ENCODE measurements at places on chromosomes 11 and 22.

GRCh38 chr11:134762248-134763029, 350.4 kb upstream of the B3GAT1 start:
- DNase-seq, result no peak

GRCh38 chr22:32341122-32341740, 16.4 kb upstream of the RFPL3 start:
- no peak for DNase-seq

GRCh38 chr11:88697139-88697538, 359.6 kb upstream of the CTSC start:
- no peak for DNase-seq

- DNase-seq, result peak; percentile 53
Observed at GRCh38 chr22:26398741-26399153, 30.3 kb upstream of the ASPHD2 start.

GRCh38 chr11:17642370-17642769, 77.0 kb upstream of the MYOD1 start:
- no peak for DNase-seq

GRCh38 chr11:12185106-12185690, 74.8 kb downstream of the MICAL2 start:
- no peak for DNase-seq

DNA sequence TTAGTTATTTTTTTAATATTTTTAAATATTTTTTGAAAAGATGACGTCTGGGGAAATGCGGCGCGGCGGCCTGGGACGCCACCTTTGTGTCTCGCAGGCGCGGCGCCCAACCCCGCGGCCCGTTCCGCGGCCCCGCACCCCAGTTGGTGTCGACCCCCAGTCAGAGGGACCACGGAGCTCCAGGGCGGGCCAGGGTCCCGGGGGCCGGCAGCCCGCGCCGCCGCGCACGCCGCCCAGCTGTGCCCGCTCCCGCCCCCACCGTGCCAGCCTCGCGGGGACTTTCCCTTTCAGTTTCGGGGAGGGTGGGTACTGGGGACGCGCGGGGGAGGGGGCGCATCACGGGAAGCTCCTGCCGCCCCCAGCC, 1.6 kb downstream of the CCND1 start:
- peak; percentile 71 for DNase-seq

DNA sequence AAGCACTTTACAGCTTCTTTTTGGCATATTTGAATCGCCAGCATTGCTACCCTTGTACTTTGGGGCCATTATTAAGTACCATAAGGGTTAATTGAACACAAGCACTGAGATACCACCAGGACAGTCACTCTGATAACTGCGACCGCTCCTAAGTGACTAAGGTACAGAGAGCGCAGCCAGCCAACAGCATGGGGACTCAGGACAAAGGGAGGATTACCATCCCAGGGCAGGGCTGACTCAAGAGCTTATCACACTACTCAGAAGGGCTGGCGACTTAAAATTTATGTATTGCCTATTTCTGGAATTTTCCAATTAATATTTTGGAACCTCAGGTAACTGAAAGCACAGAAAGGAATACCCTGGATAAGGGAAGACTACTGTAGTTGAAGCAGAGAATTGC, 479 bp downstream of the ZNF280A start:
- no peak for DNase-seq

DNA sequence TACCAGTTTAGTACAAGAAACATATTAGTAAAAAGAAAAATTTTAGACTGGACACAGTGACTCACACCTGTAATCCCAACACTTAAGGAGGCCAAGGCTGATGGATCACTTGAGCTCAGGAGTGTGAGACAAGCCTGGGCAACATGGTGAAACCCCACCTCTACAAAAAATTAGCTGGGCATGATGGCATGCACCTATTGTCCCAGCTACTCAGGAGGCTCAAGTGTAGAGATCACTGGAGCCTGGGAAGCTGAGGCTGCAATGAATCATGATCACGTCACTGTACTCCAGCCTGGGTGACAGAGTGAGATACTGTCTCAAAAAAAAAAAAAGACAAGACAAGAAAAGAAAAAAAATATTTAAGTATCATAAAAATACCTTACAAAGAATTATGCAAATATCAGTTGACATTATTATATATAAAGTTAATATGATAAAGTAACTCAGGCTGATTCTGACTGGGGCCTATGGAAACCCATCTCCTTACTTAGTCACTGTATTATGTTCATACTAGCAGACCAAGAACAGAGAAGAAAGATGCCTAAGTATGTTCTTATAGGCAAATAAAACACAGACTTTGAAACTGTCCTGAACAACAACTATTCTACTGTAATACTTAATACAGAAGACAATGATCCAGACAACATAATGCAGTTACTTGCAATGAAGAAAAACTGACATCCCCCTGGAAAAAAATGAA, 27.3 kb downstream of the FAM168A start:
- DNase-seq, result no peak

All from stimulated activated CD4-positive, alpha-beta T cell treated with anti-CD3 and anti-CD28 coated beads, Interleukin-4, amount 100 ng/mL, for 1 hour (primary cell).